Stimulated activated CD4-positive, alpha-beta T cell treated with anti-CD3 and anti-CD28 coated beads, Interleukin-2, amount 100 ng/mL, for 24 hours (primary cell): ENCODE measurements at places on chromosomes 1 and 21.

DNA sequence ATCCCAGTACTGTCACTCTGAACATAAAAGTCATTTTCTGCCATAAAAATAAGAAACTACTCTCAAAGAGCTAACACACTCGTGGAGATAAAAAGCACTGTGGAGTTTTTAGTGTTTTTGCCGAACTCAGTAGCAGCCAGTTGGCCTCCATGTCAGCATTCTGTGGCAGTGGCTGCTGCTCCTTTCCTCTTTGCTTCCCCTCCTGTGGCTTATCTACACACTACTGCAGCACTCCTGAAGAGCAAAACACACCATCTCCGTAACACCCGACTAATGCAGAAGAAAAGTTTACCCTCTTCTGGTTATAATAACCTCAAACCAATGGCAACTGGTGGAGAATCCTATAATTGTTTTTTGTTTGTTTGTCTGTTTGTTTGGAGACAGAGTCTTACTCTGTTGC is 44.9 kb downstream of the RAB3GAP2 start:
- no peak for DNase-seq

DNA sequence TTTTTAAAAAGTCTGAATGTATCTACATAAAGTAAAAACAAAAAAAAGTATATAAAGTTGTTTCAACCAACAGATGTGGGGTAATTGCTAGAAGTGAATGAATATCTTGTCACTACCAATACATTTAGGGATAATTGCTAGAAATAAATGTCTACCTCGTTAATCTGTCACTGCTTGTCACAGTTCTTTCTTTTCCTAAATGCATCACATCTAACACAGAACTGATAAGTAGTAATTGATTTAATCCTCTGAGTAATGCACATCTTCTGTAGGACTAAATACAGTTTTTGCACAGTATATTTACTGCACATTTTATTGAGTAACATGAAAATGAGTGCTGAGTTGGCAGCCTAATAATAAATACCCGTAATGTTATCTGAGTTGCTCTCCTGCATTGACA is 72.2 kb downstream of the SUSD4 start:
- no peak for DNase-seq

DNA sequence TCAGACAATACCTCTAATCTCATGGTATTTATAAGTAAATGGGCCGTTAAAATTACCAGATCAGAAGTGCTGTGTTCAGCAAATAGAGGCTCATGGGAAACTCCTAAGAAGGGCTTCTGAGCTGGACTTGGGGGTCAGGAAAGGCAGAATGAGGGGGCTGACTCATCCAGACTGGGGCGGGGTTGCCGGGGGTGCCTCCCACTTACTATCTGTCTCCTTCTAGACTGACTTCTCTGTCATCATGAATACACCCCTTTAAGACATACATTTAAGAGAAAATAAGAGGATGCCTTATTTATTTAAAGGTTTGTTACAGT is 96.0 kb upstream of the ERRFI1 start:
- DNase-seq = no peak

- DNase-seq = no peak
Measured at GRCh38 chr1:44276901-44277300, 63.6 kb downstream of the DMAP1 start.

- no peak for DNase-seq
Measured at GRCh38 chr1:31218705-31219104, 21.0 kb downstream of the NKAIN1 start.

DNA sequence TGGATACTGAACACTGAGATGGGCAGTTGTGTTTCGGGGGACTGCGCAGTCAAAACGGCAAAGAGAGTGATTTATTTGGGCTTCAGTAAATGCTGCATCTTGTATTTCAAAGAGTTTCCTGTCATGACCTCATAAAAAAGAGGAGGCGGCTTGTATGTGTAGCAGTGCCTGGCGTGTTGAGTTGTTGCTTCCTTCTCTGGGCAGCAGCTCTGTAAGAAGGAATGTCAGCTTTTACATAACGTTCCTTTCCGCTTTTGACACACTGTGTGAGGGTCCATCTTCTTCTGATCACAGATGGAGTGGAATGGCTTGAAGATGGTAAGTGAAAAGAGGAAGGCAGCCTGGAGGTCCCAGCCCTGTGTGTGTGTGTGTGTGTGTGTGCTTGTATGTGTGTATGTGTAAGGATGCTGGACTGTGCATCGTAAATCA is 941 bp downstream of the ELAVL4 start:
- no peak for DNase-seq

DNA sequence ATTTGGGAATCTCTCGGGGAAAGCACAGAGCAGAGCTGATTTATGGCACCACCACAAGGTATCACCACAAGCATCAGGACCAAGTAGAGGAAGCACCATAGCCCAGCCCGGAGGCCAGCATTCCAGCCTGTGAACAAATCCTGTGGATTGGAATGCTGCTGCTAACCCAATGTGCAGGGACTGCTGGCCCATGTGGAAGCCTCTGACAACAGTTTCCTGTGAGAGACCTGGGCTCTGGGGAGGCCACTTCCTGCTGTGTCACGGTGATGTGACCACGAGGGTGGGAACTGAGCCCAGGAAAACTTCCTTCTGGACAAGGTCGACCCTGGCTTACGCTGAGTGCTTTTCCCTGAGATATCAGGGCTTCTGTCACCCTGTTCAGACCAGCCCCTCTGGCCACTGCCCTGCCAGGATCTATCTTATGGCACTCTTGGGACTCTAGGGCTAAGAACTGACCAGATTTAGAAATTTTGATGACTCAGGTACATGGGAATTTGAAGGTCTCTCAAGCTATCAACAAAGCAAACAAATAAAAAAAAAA is 88.3 kb upstream of the NGF start:
- no peak for DNase-seq

- no peak for DNase-seq
Measured at GRCh38 chr21:40421121-40421520, 425.8 kb downstream of the DSCAM start.

GRCh38 chr1:203378556-203379245 is 27.8 kb upstream of the FMOD start:
- no peak for DNase-seq

DNA sequence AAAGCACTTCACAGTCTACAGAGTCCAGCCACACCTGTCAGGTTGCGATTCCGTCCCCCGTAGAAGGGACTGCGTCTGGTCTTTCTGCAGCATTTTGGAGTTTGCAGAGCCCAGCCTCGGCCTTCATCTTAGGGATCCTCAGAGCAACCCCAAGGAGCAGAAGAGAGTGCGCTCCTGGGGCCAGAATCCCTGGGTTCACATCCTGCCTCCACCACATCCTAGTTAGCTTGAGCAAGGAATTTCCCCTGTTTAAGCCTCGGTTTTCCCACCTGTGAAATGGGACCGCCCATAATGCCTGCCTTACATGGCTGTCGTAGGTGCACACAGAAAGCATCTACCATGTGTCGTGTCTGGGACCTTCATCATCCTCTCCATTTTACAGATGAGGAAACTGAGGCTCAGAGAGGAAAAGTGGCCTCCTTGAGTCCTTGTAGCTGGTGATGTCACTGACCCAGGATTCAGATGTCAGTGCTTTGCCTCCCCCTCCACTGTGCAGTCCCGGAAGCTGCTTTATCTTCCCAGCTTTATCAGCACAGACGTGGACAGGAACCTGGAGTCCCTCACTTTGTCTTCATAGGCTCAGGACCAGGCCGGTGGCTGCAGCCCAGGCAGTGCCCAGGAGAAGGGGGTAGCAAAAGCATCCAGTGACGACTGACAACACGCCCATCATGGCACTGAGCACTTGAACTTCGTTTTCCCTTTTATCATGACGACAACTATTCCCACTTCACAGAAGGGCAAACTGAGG is 438.5 kb downstream of the MATN1 start:
- DNase-seq = no peak

GRCh38 chr21:39006571-39007311 is 176.5 kb downstream of the PSMG1 start:
- no peak for DNase-seq

DNA sequence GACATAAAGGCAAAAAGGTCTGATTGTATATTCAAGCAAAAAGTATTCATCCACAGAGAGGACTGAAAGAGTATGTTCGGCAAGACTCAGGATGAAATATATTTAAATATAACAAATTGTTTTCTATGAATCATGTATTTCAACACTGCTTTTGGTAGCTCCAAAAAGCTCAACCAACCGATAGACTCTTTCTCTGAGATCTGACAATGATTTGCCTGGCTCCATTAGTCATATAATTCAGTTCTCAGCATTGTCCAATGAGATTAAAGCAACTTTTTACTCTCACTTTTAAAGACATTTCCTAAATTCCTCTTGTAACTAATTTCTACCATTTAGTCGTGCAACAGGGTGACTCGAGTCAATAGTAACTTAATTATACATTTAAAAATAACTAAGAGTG is 319.1 kb upstream of the GREM2 start:
- DNase-seq = no peak

DNA sequence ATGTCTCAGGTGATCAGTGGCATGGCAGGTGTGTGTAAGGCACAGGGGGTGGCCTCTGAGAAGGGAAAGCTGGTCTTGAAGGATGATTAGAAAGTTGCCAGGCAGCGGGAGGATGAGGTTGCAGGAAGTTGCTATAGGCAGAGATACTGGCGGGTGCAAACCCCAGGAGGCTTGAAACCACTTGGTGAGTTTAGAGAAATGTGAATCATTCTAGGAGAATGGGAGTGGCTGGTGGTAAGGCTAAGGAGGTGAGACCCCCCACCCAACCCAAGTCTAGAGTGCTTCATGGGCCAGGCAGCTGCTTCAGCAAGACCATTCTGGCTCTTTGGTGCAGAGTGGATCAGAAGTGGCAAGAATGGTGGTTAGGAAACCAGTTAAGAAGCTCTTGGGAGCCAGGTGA is 9.0 kb downstream of the SH2D2A start:
- DNase-seq = no peak

- no peak for DNase-seq
Measured at GRCh38 chr1:31460027-31460426, 47.0 kb downstream of the SERINC2 start.

GRCh38 chr21:42063191-42063570 is 7.9 kb upstream of the UMODL1 start:
- DNase-seq = peak; percentile 29

- no peak for DNase-seq
Measured at GRCh38 chr1:56915960-56916359, 49.9 kb downstream of the C8B start.

- no peak for DNase-seq
Measured at GRCh38 chr1:201493757-201494617, 12.9 kb downstream of the CSRP1 start.

DNA sequence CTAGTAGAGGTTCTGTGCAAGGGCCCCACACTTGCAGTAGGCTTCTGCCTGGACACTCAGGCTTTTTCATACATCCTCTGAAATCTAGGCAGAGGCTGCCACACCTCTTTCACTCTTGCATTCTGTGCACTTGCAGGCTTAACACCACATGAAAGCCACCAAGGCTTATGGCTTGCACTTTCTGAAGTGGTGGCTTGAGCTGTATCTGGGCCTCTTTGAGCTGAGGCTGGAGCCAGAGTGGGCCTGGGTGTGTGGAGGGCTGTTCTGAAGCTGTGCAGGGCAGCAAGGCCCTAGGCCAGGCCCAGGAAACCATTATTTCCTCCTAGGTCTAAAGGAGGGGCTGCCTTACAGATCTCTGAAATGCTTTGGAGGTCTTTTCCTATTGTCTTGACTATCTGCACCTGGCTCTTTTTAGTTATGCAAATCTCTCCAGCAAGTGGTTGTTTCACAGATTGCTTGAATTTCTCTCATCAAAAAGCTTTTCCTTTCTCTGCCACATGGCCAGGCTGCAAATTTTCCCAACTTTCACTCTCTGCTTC is 66.2 kb downstream of the TYW3 start:
- no peak for DNase-seq

DNA sequence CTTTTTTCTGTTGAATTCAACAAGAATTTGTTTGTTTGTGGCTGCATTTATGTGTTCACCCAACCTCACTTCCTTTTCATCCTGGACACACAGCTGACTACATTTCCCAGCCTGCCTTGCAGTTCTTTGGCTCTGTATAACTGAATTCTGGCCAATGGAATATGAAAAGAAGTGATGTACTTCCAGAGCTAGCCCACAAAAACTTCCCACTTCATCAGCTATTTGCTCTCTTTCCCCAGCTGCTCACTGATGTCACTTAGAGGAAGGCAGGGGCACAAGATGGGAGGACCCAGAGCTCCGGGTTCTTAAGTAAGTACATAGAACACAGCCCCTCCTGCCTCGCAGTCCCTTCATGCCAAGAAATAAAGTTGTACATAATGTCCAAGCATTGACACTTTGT is 235.0 kb upstream of the FGGY start:
- no peak for DNase-seq

DNA sequence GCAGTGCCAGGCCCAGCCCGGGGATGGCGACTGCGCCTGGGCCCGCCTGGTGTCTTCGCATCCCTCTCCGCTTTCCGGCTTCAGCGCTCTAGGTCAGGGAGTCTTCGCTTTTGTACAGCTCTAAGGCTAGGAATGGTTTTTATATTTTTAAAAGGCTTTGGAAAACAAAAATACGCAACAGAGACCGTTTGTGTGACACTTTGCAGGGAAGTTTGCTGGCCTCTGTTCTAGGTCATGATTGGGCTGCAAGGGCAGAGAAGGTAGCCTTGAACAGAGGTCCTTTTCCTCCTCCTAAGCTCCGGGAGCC is 719 bp downstream of the SOD1 start:
- no peak for DNase-seq

GRCh38 chr1:54421101-54421504 is 14.9 kb upstream of the SSBP3 start:
- no peak for DNase-seq

GRCh38 chr1:19250629-19251304 is 557 bp downstream of the EMC1 start:
- peak; percentile 35 for DNase-seq

- no peak for DNase-seq
Measured at GRCh38 chr1:157111396-157112165, 12.0 kb upstream of the ETV3L start.

GRCh38 chr1:59477286-59477685 is 180.4 kb downstream of the FGGY start:
- DNase-seq = peak; percentile 34

DNA sequence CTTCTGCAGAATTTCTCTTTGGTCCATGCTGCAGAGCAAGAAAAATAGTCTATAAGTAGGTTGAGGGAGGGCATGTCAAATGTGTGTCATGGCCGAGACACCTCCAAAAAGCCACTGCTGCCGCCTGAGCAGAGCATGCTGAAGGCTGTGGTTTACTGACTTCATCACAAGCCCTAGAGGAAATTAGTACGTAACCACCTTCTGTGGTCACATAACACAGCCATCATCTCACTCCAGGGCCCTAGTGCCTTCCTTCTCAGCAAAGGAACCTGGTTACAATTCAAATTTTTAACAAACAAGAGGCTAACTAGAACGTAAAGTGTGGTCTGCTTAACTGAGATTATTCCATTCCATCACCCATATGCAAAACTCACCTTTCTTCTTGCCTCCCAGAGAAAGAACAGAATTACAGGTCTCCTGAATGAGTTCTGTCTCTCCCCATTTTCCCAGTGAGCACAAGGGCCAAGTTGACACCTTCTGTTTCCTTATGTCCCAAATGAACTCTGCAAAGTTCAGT is at the start of gene PTPN22:
Gene PTPN22, minus strand, starts transcription at position 116 of the 517 bp plus-strand sequence.
- DNase-seq = peak; percentile 75

GRCh38 chr21:42200906-42201614 is 17.9 kb upstream of the ABCG1 start:
- DNase-seq = no peak

GRCh38 chr1:17674726-17675500 is 80.2 kb upstream of the ACTL8 start:
- no peak for DNase-seq

- DNase-seq = no peak
Measured at GRCh38 chr1:82260666-82261065, 459.9 kb downstream of the ADGRL2 start.
